ENCODE measurements at places on chromosomes 3 and 15. TPM values are rescaled to one million over a fixed set of nuclear protein-coding genes. Genes with fewer than 3 reads are reported as not detected.

The OR5K2 gene
- total RNA-seq: not detected

The OSBPL10 gene
- 0.53 TPM for total RNA-seq

The CXCR6 gene
- total RNA-seq: 27.6 TPM

The PRR23C gene
- not detected for total RNA-seq
